ENCODE measurements at places on chromosomes 2 and 18.

- DNase-seq: no peak
Measured at GRCh38 chr2:223580951-223581350, 21.2 kb downstream of the SCG2 start.

GRCh38 chr2:88735133-88735532, 43.7 kb downstream of the RPIA start:
- DNase-seq: no peak

- DNase-seq: peak; percentile 3
Measured at GRCh38 chr18:6414723-6415417, at the start of gene L3MBTL4. L3MBTL4 (minus strand) TSS chr18:6414911; CDS start chr18:6311625, 103,286 bp downstream.

- no peak for DNase-seq
Measured at GRCh38 chr2:51718881-51719280, 686.9 kb upstream of the NRXN1 start.

DNA sequence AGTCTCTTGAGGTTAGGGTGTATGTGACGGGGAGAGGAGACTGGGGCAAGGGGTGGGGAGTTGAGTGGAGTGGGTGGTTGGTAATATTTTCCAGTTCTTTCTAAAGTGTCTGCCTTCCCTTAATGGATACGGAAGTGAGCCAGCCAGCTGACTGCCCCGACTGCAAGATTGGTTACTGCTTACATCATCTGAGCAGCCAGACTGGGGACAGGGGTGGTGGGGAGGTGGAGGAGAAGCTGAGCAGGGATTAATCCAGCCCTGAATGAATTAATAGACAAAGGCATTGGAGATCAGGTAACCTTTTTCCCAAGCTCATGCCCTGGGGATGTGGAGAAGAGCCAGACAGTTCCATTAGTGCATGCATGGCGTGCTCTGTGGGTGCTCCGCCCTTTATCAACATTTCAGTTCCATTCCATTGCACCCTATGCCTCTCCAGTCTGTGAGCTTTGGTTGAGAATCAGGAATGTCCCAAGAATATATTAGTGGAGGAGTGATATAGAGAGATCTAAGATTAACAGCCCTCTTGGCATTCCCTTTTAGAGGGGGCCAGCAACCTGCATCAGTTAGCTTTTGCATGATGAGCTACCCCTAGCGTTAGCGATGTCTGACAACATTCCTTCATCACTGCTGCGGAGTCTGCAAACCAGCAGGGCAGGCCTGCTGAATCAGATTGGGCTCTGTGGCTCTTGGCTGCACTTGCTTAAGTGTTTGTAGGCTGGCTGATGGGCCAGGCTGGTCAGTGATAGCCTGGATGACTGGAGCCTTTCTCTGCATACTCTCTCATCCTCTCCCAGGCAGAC, 67.4 kb downstream of the TNP1 start:
- DNase-seq: no peak

GRCh38 chr2:129015397-129016285, 697.0 kb upstream of the HS6ST1 start:
- no peak for DNase-seq

DNA sequence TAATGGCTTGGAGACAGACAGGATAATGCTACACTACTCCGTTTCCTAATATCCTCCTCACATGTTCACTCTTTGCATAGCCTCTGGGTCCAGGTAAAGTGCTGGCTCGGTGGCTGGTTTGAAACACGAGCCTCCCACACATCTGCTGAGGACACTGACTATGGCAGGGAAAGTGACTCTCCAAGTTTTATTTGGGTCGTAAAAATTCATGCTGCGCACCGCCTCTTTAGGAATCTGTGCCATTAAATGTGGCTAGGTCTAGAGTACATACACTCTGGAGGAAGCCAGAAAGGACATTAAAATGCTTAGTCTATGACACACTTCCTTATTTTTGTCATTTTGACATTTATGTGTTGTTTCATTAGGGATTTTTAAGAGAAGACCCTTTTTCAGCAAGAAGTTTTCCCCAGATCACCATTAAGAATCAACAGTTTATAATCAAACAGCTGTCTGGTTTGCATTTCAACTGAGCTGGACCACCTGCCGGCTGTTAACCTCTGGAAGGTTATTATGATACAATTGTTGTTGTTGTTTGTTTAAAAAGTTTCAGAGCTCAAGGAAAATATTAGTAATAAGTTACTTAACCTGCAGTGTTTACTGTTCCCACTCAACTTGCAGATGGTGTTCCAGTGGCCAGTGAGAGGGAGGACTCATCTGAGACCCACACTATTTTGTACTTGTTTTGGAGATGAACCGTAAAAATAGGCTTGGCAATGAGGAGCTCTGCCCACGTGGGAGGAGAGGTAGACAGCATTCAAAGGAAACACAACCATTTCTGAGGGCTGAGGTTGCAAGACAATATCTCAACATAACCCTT, 443.3 kb upstream of the MEIS1 start:
- no peak for DNase-seq

DNA sequence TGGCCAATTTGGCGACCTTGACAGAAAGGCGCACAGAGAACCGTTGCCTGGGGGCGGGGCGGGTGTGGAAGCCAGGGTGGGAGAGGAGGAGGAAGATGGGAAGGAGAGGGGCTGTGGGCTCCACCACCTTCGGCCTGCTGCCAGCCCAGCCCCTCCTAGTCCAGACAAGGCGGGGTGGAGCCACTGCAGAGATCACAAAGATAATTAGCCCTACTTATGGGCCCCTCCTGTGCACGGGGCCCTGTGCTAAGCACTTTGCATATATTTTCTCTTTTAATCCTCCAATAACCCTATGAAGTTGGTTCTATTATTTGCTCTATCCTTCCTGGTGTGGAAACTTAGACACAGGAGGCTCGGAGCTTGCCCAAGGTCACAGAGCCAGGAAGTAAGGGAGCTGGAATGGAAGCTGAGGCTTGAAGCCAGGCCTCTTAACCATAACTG, 13.7 kb upstream of the ECEL1 start:
- no peak for DNase-seq

GRCh38 chr2:24343225-24343882, 17.0 kb downstream of the ITSN2 start:
- no peak for DNase-seq

DNA sequence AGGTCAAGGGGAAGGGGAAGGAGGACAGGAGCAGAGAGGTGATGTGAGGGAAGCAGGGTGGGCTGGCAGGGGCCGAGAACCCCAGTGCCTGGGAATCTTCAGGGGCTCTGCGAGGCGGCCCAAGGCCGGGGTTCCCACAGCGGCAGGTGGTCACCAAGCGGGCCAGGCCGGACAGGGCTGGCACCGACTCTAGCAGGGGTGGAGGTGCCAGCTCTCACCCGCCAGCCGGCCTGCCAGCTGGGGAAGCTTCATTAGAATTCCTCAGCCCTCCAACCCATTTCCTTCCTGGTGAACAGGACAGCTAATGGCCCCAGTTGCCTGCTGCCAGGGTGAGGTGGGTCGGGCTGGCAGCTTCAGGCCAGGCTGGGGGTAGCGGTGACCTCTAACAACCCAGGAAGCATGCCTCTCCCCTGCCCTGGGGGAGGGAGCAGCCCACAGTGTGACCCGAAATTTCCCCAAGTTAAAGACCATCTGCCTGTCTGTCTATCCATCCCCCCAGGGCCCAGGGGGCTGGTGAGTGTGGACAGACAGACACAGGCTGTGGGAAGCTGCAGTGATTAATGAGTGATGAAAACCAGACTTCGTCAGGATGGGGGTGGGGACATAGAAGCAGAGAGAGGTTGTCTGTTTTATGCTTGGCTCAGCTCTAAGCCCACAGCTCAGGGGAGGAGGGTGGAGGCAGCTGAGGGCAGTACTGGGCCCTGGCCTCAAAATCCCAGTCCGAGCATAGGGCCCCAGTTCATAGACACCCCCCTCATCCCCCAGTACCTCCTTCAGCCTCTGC, 144.1 kb downstream of the ZFP36L2 start:
- DNase-seq: no peak

DNA sequence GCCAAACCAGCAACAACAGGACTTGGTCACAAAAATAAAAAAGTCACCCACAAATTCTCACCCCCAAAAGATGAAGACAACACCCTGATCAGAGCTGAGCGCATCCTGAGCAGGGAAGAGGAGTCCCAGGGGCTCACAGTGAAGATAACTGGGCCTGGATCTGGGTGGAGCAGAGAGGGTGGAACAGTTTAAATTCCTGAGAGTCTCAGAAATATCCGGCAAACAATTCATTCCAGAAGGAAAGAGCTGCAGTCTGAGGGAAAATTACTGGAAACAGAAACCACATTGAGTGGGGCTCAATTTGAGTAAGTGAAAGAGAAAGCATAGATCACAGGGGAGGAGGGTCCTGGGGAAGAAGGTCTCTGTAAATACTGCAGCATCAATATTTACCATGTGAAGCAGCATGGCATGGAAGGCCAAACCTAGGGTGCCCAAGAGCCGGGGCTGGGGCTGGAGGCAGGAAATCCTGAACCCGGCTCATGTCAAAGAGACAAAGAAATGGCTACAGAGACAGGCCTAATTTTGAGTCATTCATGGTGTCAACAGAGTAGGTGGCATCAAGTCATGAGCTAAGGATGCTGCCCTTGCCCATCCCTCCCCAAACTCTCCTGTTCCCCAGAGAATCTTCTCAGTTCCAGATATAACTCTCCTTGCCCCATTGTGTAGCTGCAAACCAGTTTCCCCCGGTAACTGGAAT, 61.4 kb upstream of the ZBTB7C start:
- DNase-seq: no peak

- no peak for DNase-seq
Measured at GRCh38 chr2:212385241-212385640, 153.4 kb downstream of the ERBB4 start.

DNA sequence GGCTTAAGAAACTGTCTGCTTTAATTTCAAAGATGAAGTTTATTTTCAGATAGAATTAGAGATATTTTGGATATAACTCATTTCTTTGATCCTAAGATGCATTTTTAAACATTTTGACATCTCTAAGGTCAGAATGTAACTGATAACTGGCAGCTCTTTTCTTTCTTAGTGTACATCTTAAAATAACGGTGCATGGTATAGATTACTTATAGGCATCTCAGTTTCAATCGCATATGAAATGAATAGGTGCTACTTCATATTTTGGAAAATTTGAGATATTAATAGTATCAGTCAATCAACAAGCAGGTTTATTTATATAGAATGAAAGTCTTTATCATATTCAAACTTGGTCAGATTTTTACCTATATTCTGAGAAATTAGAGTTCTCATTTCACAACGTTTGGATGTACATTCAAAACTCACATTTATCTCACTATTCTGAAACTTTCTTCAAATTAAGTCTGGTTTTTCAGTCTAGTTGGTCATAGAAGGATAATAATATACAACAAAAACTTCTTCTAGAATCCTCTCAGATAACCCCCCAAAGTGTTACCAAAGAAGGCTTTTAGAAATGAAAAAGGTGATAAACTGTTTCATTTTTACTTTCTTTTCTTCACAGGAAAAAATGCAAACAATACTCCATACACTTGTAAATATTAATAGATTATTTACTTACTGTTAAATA, 122.8 kb upstream of the WDSUB1 start:
- DNase-seq: no peak

GRCh38 chr2:65228263-65228750, 676 bp downstream of the ACTR2 start:
- DNase-seq: no peak

- peak; percentile 15 for DNase-seq
Measured at GRCh38 chr2:85243101-85244072, 84.4 kb downstream of the TGOLN2 start.

DNA sequence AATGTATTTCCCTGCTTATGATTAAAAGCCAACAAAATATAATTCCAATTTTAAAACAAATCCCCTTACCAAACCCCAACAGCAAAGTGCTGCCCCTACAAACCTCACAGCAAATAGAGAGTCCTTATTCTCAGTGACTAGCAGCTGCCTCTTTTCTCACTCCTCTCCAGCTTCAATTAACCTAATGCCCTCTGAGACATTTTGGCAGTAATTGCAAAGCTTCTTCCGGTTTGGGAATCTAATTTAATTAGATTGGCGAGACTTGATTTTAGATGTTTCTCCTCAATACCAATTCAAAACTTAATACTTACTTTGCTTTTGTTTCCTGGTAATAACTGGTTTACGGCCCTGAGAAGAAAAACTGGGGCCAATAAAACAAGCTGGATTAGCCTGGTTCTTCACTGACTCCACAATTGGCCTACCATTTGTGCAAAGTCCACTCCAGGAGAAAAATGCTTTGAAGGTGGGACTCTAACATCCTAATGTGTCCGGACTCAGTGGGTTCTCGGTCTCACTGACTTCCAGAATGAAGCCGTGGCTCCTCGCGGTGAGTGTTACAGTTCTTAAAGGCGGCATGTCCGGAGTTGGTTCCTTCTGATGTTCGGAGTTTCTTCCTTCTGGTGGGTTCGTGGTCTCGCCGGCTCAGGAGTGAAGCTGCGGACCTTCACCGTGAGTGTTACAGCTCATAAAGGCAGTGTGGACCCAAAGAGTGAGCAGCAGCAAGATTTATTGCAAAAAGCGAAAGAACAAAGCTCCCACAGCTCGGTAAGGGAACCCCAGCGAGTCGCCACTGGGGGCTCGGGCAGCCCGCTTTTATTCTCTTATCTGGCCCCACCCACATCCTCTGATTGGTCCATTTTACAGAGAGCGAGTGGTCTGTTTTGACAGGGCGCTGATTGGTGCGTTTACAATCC, 52.8 kb downstream of the SLC35F5 start:
- no peak for DNase-seq

GRCh38 chr2:240960971-240961876, 37.2 kb upstream of the SNED1 start:
- no peak for DNase-seq

DNA sequence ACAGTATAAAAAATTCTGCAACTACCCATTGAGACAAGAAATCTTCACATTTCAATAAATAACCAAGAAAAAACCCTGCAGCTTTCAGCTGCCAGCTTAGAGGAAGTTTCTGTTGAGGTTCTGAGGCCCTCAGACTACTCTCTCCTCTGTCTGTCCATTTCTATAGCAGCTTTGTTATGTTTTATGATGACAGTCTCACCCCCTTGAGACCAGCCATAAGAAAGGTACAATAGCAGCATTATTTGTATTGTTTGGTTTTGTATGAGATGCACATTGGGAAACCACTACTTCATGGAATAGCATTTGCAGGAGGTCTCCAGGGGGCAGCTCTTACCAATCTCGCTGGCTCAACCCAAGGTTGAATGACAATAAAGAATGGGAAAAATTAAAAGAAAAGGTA, 334.6 kb upstream of the VRK2 start:
- no peak for DNase-seq

GRCh38 chr2:15334644-15335326, 226.3 kb downstream of the NBAS start:
- DNase-seq: no peak

- no peak for DNase-seq
Measured at GRCh38 chr2:134226601-134227000, 27.3 kb upstream of the MGAT5 start.

GRCh38 chr2:217858519-217859491, 144.0 kb downstream of the TNS1 start:
- no peak for DNase-seq
